ENCODE measurements at places on chromosomes 12 and 14.

- peak; percentile 35 for DNase-seq
Measured at GRCh38 chr14:75226755-75227544, 50.5 kb upstream of the TMED10 start.

- peak; percentile 34 for DNase-seq
Measured at GRCh38 chr12:105083551-105084105, 630 bp downstream of the ALDH1L2 start.

GRCh38 chr12:64395739-64396138 lies 5.2 kb upstream of the C12orf56 start:
- DNase-seq, result no peak

- DNase-seq, result peak; percentile 69
Measured at GRCh38 chr12:110578694-110579534, 4.2 kb downstream of the PPTC7 start.

GRCh38 chr14:60777856-60778578 lies 43.5 kb downstream of the MNAT1 start:
- no peak for DNase-seq
